Kidney epithelial cell (primary cell): ENCODE measurements at places on chromosomes 2 and 18.

DNA sequence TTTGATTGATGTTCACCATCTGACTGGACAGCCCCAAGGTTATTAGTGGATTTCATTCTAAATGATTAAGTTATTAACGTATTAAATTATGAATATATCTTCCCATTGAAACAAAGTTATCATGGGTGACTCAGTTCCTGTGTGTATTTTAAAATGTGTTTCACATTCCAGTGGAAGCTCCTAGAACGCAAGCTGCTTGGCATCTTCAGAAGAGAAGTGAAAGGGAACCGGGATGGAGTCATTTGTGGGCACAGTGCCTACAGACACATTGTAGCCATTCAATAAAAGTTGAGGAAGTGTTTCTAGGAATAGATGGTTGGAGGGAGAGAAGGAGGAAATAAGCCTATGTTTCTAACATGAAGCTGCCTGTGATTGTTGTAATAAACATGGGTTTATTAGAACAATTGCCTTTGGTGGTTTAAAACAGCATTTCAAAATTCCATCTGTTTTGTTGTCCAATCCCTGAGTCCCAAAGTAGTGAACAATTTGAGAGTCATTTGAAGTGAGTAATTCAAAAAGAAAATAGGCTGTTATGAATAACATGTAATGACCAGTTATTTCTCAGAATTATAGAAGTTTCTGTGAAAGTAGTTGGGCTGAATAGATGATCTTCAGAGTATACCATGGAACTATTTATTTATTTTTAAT is 143.5 kb downstream of the PKP4 start:
- peak; percentile 60 for DNase-seq

GRCh38 chr2:170247882-170248393 is 70.0 kb downstream of the MYO3B start:
- DNase-seq, result no peak

DNA sequence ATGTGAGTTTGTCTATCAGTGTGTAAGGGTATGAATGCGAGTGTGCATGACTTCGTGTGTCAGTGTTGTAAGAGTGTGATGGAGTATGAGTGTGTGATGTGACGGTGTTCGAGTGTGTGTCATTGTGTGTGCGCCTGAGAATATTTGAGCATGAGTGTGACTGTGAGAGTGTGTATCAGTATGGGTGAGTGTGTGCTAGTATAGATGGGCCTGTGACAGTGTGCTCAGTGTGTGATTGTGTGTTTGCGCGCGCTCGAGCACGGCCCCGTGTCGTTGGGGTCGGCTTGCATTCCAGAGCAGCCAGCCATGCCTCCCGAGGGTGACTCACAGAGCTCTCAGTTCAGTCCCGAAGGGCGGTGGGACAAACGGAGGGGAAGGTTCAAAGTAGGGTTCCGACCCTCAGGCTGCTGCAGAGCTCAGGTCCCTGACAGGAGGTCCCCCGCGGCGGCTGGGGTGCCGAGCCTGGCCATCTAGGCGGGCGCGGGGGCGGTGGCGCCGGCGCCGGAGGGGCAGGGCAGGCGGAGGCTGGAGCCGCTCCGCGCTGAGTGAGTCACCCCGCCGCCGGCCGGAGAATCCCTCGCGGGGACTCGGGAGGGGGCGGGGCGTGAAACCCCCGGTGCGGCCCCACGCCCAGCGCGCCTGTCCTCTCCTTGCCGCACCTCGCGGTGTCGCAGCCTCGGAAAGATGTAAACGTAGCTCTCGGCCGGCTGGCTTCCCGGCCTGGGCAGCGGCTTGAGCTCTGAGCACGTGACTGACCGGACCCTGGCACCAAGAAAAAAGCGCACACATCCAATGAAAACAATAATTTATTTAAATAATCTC is 3.8 kb downstream of the DLX2 start:
- DNase-seq, result peak; percentile 71

- DNase-seq, result no peak
These were observed 452.7 kb downstream of the TGIF1 start for GRCh38 chr18:3902676-3903075.

GRCh38 chr2:135337071-135337470 is 193.9 kb downstream of the ZRANB3 start:
- DNase-seq, result no peak

GRCh38 chr2:143209570-143210445 is 80.6 kb downstream of the ARHGAP15 start:
- no peak for DNase-seq

- DNase-seq, result peak; percentile 12
These were observed 62.1 kb upstream of the SLC16A14 start for GRCh38 chr2:230130668-230131364.

DNA sequence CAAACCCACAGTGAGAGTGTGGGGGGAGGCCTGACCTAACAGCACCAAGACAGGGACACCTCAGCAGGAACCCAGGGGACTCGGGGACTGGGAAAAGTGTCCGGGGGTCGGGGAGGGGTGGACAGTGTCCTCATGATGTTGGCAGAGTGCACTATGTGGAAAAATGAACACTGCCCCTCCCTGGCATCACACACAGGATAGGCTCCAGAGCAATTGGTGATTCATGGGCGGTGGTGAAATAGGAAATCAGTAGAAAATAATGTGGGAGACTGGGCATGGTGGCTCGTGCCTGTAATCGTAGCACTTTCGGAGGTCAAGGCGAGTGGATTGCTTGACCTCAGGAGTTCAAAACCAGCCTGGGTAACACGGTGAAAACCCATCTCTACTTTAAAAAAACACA is 3.6 kb upstream of the ANO7 start:
- DNase-seq, result no peak

GRCh38 chr2:1488181-1488671 is 75.0 kb downstream of the TPO start:
- no peak for DNase-seq

DNA sequence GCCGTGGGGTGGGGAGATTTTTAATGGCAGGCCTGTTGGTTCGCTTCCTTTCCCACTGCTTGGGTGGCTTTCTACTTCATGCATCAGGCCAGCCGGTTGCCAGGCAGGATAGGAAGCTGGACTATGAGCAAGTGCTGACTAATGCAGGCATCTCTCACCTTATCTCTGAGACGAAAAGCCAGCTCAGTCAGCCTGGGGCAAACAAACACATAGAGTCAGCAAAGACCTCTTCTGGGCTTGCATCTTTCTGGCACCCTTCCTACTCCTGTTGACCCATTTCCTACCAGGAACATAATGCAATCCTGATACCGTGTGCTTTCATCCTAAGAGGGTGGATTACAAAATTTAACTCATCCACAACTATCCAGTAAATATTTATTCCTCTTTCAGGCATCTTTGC is 416.6 kb upstream of the MEX3C start:
- peak; percentile 59 for DNase-seq

DNA sequence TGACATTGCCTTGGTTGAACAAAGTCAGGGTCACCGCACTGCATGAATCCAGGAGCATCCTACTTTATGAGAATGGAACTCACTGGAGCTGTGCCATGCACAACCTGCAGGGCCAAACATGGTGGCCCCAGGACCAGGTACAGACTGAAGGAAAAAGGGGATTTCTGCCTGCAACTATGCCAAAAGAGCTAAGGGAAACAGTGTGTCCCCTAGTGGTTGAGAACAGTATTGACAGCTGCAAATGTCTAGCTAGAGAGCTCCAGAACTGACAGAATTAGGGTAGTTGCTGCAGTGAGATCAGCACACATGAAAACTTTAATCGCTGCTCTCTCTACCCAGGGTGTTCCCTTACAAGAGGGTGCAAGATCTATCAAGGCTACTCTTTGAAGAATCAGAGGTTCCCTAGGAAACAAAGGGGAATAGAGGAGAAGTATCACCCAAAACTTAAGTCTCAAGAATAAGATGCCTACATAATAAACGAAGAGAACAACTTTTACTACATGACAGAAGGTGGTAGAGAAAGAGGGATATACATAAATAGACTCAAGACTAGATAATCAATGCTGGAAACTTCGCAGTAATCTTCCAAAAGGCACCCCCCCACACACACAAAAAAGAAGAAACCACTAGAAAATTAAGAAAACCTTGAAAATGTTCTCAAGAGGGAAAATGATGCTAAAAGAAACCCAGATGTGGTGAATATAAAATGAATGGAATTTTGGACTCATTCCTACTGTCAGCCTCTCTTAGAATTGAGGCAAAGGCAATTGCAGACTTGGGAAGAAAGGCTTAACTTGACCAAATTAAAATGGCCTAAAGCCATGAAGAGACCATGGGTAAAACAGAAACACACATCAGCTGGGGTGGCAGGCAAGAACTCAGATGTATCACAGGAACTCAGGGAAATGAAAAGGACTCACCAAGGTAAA is 43.6 kb upstream of the IHH start:
- DNase-seq, result no peak
